Trophoblast cell (in vitro differentiated cells and primary cell): ENCODE measurements at places on chromosomes 7 and 10.

- no peaks in the 10 kb centered on the region for H3K36me3 ChIP-seq
- H3K27me3 ChIP-seq, result no peaks in the 10 kb centered on the region
- H3K4me3 ChIP-seq, result no peak overlapping the region
- H3K27ac ChIP-seq, result no peak overlapping the region
- DNase-seq, result peak; percentile 77
These were observed 119.5 kb downstream of the MARCHF5 start for GRCh38 chr10:92410501-92410900.

GRCh38 chr7:152615031-152615741 lies 60.8 kb downstream of the XRCC2 start:
- H3K4me3 ChIP-seq, result no peak overlapping the region
- H3K27me3 ChIP-seq, result no peaks in the 10 kb centered on the region
- DNase-seq, result no peak
- no peaks in the 10 kb centered on the region for H3K4me1 ChIP-seq
- no peaks in the 10 kb centered on the region for H3K36me3 ChIP-seq
- H3K27ac ChIP-seq, result no peak overlapping the region

GRCh38 chr7:155973451-155973997 lies 161.3 kb upstream of the SHH start:
- no peak overlapping the region for H3K27ac ChIP-seq
- peak overlapping the region; percentile 13 for H3K4me3 ChIP-seq
- DNase-seq, result no peak
- no peaks in the 10 kb centered on the region for H3K4me1 ChIP-seq
- H3K27me3 ChIP-seq, result no peaks in the 10 kb centered on the region

GRCh38 chr7:36407636-36408550 lies 18.2 kb downstream of the ANLN start:
- H3K36me3 ChIP-seq, result peaks cover 13% of the 10 kb centered on the region
- no peak overlapping the region for H3K4me3 ChIP-seq
- H3K27ac ChIP-seq, result no peak overlapping the region

- H3K4me1 ChIP-seq, result peaks cover 2% of the 10 kb centered on the region
- H3K27ac ChIP-seq, result no peak overlapping the region
- no peaks in the 10 kb centered on the region for H3K27me3 ChIP-seq
- no peak for DNase-seq
These were observed 8.9 kb upstream of the KCNK18 start for GRCh38 chr10:117188371-117188770.

GRCh38 chr7:23654508-23654907 lies 25.5 kb upstream of the FAM221A start:
- no peaks in the 10 kb centered on the region for H3K27me3 ChIP-seq
- H3K27ac ChIP-seq, result no peak overlapping the region
- no peak overlapping the region for H3K4me3 ChIP-seq
- no peaks in the 10 kb centered on the region for H3K4me1 ChIP-seq
- H3K36me3 ChIP-seq, result peaks cover 2% of the 10 kb centered on the region
- DNase-seq, result peak; percentile 32

DNA sequence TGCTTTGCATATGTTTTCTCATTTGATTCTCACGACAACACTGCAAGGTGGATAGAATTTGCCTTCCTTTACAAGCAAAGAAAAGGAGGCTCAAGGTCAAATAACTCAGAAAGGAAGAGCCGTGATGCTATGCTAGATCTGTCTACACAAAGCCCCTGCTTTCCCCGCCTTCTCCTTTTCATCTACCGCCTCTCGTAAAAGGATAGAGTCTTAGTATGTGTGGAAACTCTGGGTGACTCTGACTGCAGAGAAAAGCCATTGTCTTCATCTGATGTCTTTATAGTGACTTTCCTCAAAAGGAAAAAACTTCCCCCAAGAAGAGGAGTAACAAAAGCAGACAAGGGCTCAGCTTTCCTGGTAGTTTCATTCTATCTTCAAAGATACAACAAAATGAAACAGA lies 292.7 kb downstream of the ACTR3B start:
- H3K4me3 ChIP-seq, result no peak overlapping the region
- no peak overlapping the region for H3K27ac ChIP-seq
- H3K36me3 ChIP-seq, result no peaks in the 10 kb centered on the region
- no peaks in the 10 kb centered on the region for H3K4me1 ChIP-seq

GRCh38 chr10:122465401-122466040 lies 4.2 kb downstream of the HTRA1 start:
- no peak overlapping the region for H3K27ac ChIP-seq
- H3K27me3 ChIP-seq, result peaks cover 32% of the 10 kb centered on the region
- no peak for DNase-seq
- no peak overlapping the region for H3K4me3 ChIP-seq

GRCh38 chr7:124764051-124764846 lies 1.3 kb downstream of the GPR37 start:
- H3K4me1 ChIP-seq, result peaks cover 5% of the 10 kb centered on the region
- H3K27ac ChIP-seq, result peak overlapping the region; percentile 89
- H3K27me3 ChIP-seq, result no peaks in the 10 kb centered on the region
- peak; percentile 18 for DNase-seq
- no peaks in the 10 kb centered on the region for H3K36me3 ChIP-seq

GRCh38 chr10:35635576-35635975 lies 6.5 kb downstream of the FZD8 start:
- no peaks in the 10 kb centered on the region for H3K27me3 ChIP-seq
- no peak overlapping the region for H3K4me3 ChIP-seq
- H3K4me1 ChIP-seq, result peaks cover 11% of the 10 kb centered on the region
- DNase-seq, result peak; percentile 88
- H3K36me3 ChIP-seq, result peaks cover 4% of the 10 kb centered on the region

DNA sequence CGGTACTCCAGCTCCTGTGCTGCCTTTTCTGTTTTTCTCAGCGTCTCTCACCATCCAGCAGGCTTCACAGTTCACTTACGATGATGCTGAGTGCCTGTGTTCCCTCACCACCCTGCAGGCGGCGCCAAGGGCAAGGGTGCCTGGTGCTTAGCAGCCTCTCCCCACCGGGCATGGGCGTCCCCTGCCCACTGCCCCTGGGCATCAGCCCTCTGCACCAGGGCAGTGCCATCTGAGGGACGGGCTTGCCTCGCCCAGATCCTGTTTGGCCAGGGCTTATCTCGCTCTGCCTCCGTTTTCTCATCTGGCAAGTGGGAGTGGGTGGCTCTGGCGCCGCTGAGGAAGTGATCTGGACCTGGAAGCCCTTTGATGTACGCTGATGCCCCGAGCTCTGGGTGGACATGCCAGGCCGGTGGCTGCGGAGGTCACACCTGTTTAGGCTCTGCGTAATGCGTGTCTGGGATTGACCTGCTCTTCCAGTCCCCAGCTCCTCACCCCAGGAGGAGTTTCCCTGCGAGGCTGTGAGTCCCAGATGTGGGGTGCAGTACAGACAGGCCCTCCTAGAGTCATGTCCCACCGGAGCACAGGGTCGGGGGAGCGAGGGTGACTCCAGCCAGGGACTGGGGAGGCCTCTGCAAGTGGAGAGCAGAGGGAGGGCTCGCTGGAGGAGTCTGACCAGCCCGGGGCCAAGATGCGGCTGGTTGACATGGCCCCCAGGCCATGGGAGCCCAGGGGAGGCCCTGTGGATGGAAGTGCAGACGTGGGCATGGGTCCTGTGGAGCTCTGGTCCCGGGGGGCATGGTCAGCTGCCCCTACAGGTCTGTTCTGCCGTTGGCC lies 11.8 kb downstream of the TTYH3 start:
- peaks cover 39% of the 10 kb centered on the region for H3K4me1 ChIP-seq
- H3K4me3 ChIP-seq, result no peak overlapping the region
- H3K27me3 ChIP-seq, result no peaks in the 10 kb centered on the region
- no peak for DNase-seq

DNA sequence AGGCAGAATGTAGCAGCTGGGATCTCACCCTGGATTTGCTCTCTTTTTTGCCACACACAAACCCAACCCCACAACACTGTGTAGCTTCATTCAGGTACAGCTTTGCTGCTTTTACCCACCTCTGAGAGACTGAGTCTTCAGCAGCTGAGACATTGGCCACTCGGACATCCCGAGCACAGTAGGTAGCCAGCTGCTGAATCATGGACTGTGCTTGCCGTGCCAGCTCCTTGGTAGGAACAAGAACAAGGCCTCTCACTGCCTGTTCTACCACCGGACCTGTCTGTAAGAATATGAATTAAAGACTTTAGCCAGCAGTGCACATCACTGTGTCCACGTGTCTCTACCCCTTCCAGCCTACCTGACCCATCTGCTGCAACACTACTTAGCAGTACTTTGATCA lies 937 bp downstream of the DDX56 start:
- no peak for DNase-seq
- H3K27ac ChIP-seq, result no peak overlapping the region
- no peaks in the 10 kb centered on the region for H3K27me3 ChIP-seq
- H3K4me1 ChIP-seq, result peaks cover 7% of the 10 kb centered on the region
- no peak overlapping the region for H3K4me3 ChIP-seq

DNA sequence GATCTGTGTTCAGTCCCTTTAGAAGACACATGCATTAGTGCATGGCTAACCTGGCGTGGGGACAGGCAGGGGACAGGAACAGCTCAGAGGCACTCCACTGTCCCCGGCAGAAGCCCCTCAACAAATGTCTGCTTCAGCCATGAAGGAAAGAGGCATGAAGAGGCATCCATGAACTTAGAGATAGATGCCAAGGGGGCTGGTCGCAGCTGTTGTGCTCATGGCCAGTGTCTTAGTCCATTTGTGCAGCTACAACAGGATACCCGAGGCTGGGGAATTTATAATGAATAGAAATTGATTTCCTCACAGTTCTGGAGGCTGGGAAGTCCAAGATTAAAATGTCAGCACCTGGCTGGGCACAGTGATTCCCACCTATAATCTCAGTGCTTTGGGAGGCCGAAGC lies 14.5 kb upstream of the GNA12 start:
- no peak overlapping the region for H3K27ac ChIP-seq
- H3K36me3 ChIP-seq, result no peaks in the 10 kb centered on the region
- H3K27me3 ChIP-seq, result no peaks in the 10 kb centered on the region
- DNase-seq, result no peak

DNA sequence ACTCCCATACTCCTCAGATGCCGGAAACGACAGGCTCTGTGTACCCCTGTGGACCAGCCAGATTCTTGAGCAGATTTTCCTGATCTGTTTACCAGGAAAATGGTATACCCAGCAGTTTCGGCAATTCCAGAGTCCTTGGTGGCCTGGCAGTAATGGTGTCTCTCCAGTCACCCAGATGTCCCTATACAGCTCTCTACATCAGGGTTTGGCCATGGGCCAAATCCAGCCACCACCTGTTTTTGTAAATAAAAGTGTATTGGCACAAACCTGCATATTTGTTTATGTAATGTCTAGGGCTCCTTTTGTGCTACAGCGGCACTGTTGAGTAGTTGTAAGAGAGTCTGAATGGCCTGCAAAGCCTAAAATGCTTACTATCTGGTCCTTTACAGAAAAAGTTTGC lies 491.3 kb downstream of the RPS24 start:
- H3K4me3 ChIP-seq, result no peak overlapping the region
- H3K36me3 ChIP-seq, result no peaks in the 10 kb centered on the region
- H3K27me3 ChIP-seq, result no peaks in the 10 kb centered on the region
- H3K27ac ChIP-seq, result no peak overlapping the region

- no peaks in the 10 kb centered on the region for H3K27me3 ChIP-seq
- no peaks in the 10 kb centered on the region for H3K36me3 ChIP-seq
- DNase-seq, result peak; percentile 51
- peaks cover 23% of the 10 kb centered on the region for H3K4me1 ChIP-seq
These were observed 23.6 kb upstream of the PFKP start for GRCh38 chr10:3043512-3044368.

DNA sequence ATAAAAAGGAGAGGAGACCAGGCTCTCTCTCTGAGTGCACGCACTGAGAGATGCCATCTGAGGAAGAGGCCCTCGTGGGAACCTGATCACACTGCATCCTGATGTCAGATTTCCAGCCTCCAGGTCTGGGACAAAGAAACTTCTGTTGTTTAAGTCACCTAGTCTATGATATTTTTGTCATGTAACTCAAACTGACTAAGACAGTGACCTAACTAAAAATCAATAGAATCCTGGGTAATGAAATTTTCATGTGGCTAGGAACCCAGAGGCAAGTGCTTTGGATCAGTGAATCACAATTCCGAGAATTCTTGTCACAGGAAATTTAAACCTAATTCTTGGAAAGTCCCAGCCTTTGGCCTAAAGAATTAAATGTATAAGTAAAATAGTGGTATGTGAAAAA lies 107.7 kb downstream of the SLC16A9 start:
- no peak for DNase-seq
- no peaks in the 10 kb centered on the region for H3K36me3 ChIP-seq
- no peak overlapping the region for H3K27ac ChIP-seq
- no peaks in the 10 kb centered on the region for H3K27me3 ChIP-seq
- H3K4me1 ChIP-seq, result no peaks in the 10 kb centered on the region

GRCh38 chr10:99374526-99374925 lies 45.4 kb downstream of the CNNM1 start:
- H3K4me1 ChIP-seq, result no peaks in the 10 kb centered on the region
- no peaks in the 10 kb centered on the region for H3K36me3 ChIP-seq
- H3K27me3 ChIP-seq, result peaks cover 2% of the 10 kb centered on the region
- no peak overlapping the region for H3K4me3 ChIP-seq

GRCh38 chr7:84389242-84389641 lies 194.7 kb upstream of the SEMA3A start:
- DNase-seq, result no peak
- H3K4me1 ChIP-seq, result no peaks in the 10 kb centered on the region
- H3K4me3 ChIP-seq, result no peak overlapping the region
- no peaks in the 10 kb centered on the region for H3K36me3 ChIP-seq
- no peak overlapping the region for H3K27ac ChIP-seq
- no peaks in the 10 kb centered on the region for H3K27me3 ChIP-seq

- DNase-seq, result no peak
- no peaks in the 10 kb centered on the region for H3K27me3 ChIP-seq
- H3K36me3 ChIP-seq, result no peaks in the 10 kb centered on the region
- no peaks in the 10 kb centered on the region for H3K4me1 ChIP-seq
These were observed 161.2 kb downstream of the DNAJB6 start for GRCh38 chr7:157497744-157498651.

GRCh38 chr10:11988924-11989323 lies 53.7 kb downstream of the UPF2 start:
- H3K4me1 ChIP-seq, result no peaks in the 10 kb centered on the region
- no peaks in the 10 kb centered on the region for H3K27me3 ChIP-seq
- H3K36me3 ChIP-seq, result peaks cover 7% of the 10 kb centered on the region
- H3K27ac ChIP-seq, result no peak overlapping the region
- no peak overlapping the region for H3K4me3 ChIP-seq

GRCh38 chr10:124991835-124992234 lies 49.9 kb downstream of the ZRANB1 start:
- peaks cover 62% of the 10 kb centered on the region for H3K36me3 ChIP-seq
- no peak for DNase-seq
- no peaks in the 10 kb centered on the region for H3K4me1 ChIP-seq
- no peak overlapping the region for H3K27ac ChIP-seq

GRCh38 chr7:126608339-126608776 lies 644.4 kb downstream of the GRM8 start:
- DNase-seq, result peak; percentile 70
- H3K4me3 ChIP-seq, result no peak overlapping the region
- no peaks in the 10 kb centered on the region for H3K27me3 ChIP-seq

DNA sequence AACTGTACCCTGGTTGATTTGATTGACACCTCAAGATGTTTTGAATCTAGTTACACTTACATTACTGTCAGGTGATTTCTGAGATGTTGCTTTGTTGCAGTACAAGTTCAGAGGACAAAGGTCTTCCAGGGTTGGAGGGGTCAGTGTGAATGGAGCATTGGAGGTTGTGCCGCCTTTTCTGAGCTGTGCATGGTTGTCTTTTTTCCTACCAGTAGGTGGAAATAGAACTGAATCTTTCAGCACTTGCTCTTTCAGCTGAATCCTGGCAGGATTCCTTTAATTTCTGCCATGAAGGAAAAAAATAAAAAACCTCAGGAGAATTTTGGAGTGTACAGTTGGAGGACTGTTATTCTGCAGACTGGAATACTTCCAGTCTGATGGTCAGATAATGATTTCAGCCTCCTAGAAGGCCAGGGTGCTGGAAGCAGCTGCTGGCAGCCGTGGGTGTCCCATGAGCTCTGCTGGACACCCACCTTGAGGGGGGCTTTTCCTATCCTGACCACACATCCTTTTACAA lies 82.7 kb downstream of the PLCE1 start:
- DNase-seq, result no peak
- H3K36me3 ChIP-seq, result no peaks in the 10 kb centered on the region
- no peak overlapping the region for H3K27ac ChIP-seq
- no peaks in the 10 kb centered on the region for H3K4me1 ChIP-seq
- no peaks in the 10 kb centered on the region for H3K27me3 ChIP-seq
